ENCODE measurements at places on chromosomes 1 and 21. TPM values are rescaled to one million over a fixed set of nuclear protein-coding genes. Genes with fewer than 3 reads are reported as not detected.

DNA sequence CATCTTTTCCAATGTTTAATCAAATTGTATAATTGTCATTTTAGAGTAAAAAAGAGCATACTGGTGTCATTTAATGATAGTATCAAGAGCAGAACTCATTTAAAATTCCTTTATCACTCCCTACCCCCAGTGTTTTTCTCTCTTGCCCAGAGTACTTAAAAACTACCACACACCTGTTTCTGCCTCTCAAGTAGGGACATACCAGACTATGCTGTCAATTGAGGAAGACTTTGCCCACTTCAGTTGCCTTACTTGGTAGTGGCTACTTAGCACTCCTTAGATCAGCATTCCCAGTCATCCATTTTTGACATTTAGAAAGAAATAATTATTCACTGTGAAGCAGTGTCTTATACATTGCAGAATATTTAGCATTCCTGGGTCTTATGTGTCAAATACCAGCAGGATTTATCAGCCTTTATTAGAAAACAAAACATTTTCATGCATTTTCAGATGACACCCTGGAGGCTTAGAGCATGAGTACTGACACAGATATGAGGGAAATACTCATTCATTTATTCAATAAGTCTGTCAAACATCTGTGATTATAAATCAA lies 127.5 kb upstream of the RGS1 start:
- DNase-seq = no peak
- H3K4me1 ChIP-seq = no peaks in the 10 kb centered on the region
- H3K27ac ChIP-seq = no peak overlapping the region
- H3K27me3 ChIP-seq = no peaks in the 10 kb centered on the region
- no peak overlapping the region for H3K4me3 ChIP-seq

- no peak overlapping the region for H3K4me3 ChIP-seq
- no peak for DNase-seq
- no peaks in the 10 kb centered on the region for H3K4me1 ChIP-seq
- H3K36me3 ChIP-seq = no peaks in the 10 kb centered on the region
- no peaks in the 10 kb centered on the region for H3K27me3 ChIP-seq
Measured at GRCh38 chr1:228830954-228831481, 95.7 kb downstream of the RHOU start.

DNA sequence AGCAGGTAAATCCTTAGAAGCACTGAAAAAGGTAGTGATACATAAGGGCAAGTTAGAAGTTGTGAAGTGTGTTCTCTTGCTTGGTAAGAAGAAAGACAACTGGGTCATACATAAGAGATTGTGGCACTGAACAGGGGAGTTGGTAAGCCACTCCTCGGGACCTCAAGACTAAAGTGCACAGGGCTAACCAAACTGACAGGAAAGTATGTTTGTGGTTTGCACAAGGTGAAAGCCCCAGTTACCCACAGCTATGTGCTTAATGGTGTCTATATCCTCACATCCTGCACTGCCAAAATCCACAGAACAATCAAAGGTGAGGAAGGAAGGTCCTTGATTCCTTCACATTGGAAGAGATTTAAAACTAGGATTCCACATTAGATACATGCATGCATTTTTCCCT lies 276.5 kb downstream of the DNM3 start:
- DNase-seq = no peak
- no peaks in the 10 kb centered on the region for H3K4me1 ChIP-seq
- no peak overlapping the region for H3K4me3 ChIP-seq
- H3K36me3 ChIP-seq = no peaks in the 10 kb centered on the region
- no peaks in the 10 kb centered on the region for H3K27me3 ChIP-seq
- no peak overlapping the region for H3K27ac ChIP-seq

GRCh38 chr1:65260851-65261473 lies 48.4 kb upstream of the DNAJC6 start:
- no peak for DNase-seq
- peaks cover 3% of the 10 kb centered on the region for H3K4me1 ChIP-seq
- H3K27me3 ChIP-seq = peaks cover 45% of the 10 kb centered on the region
- H3K4me3 ChIP-seq = no peak overlapping the region

- no peak overlapping the region for H3K27ac ChIP-seq
- H3K36me3 ChIP-seq = no peaks in the 10 kb centered on the region
- no peak for DNase-seq
- H3K27me3 ChIP-seq = peaks cover 5% of the 10 kb centered on the region
- no peak overlapping the region for H3K4me3 ChIP-seq
Measured at GRCh38 chr1:20380616-20381035, 90.0 kb downstream of the VWA5B1 start.

- H3K27ac ChIP-seq = no peak overlapping the region
- no peaks in the 10 kb centered on the region for H3K4me1 ChIP-seq
- no peaks in the 10 kb centered on the region for H3K36me3 ChIP-seq
- H3K4me3 ChIP-seq = no peak overlapping the region
- H3K27me3 ChIP-seq = no peaks in the 10 kb centered on the region
Measured at GRCh38 chr1:86787621-86788020, 83.2 kb downstream of the SH3GLB1 start.

Gene MGST3
- 52.7 TPM for total RNA-seq

Gene USH2A
- 0.09 TPM for total RNA-seq

All from thymus (tissue), 14 donors.